ENCODE measurements at places on chromosomes 16 and 17.

DNA sequence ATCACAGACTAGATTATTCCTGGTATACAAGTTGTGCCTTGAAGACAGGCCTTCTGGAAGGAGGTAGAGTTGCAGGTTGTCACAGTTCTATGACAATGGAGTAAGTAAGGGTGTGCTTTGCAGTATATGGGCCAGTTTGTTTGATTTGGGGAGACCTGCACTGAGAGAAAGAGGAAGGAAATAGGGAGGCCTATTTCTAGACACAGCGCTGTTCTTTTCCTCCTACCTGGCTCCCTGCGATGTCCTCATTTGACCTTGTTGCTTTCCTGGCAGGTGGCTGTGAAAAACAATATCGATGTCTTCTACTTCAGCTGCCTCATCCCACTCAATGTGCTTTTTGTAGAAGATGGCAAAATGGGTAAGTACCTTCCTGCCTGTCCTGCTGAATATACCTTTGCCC, 22.5 kb upstream of the RASL10B start:
- peak; percentile 43 for DNase-seq

DNA sequence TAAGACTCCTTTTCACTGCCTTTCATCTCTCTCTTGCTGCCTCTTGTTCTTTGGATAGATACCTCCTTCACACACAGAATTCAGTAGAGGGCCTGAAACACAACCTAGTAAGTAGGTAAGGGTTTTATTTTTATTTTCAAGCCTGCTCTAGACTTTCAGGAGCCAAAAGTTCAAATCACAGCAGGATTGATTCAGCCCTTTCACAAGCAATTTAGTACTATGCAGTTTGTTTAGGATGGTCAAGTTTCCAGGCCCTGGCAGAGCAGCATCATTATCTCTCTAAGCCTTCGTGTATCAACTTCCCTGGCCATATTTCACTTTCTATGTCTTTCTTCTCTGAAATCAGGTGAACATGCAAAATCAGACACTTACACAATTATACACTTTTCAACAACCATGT, 148.8 kb upstream of the CORO6 start:
- DNase-seq: no peak

DNA sequence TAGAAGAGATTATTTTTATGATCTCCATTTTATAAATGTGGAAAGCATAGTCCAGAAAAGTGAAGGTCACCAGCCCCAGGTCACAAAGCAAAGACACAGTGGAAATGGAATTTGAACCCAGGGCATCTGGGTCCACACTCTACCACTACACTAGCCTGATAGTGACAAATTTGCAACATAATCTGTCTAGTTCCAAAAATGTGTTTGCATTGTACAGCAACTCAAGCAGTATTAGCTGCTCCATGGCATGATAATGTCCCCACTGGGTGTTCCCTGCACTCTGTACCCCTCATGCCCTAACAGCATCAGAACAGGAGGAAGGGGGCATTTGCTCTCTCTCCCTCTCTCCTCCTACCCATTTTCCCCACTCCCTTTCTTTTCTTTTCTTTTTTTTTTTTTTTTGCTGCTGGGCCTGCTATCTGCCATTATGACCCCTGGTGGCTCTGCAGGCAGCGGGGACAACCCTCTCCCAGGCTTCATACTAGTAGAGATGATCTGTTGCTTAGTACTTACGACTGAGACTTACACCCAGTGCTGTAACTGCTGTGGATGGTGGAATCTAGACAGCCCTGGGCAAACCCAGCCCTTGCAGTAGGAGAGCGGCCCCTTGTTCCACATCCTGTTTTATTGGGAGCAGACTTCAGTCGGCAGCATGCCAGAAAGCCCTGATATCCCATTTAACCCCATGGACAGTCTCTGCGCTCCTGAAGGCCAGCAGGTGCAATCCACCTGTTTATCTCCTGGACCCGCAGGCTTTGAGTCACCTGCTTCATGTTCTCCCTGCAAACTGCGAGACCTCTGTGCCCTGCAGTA, 306.3 kb downstream of the SOX9 start:
- DNase-seq: peak; percentile 43

- DNase-seq: no peak
Observed at GRCh38 chr17:14747603-14747950, 446.7 kb downstream of the HS3ST3B1 start.

GRCh38 chr16:78094166-78094565, 5.3 kb upstream of the WWOX start:
- DNase-seq: peak; percentile 65

DNA sequence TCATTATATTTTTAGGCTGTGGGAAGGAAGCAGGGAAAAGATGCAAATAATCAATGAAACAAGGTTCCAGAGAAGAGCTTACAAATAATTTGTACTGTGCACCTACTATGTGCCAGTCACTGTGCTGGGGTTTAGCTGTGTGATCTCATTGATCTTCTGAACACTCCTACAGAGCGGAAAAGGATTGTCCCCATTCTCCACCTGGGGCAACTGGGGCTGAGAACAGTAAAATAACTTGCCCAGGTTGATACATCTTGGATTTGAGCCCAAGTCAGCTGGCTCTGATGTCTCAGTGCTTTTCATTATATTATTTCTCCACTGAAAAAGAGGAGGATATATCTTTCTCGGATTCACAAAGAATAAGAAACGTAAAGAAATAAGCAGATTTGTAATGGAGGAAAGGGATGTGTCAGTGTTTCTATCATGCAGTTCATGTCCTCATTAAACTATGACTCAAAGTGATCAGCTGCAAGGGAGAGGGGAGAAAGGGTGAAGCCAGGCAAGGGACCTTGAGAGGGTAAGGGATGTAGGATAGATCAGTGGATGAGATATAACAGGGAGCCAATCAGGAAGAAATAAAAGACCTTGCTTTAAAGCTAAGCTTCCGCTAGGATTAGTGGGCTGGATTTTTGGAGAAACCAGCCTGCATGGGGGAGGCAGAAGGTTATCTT, 143.6 kb upstream of the NOL11 start:
- no peak for DNase-seq

GRCh38 chr17:77316191-77316641, 175.4 kb downstream of the SEC14L1 start:
- no peak for DNase-seq

DNA sequence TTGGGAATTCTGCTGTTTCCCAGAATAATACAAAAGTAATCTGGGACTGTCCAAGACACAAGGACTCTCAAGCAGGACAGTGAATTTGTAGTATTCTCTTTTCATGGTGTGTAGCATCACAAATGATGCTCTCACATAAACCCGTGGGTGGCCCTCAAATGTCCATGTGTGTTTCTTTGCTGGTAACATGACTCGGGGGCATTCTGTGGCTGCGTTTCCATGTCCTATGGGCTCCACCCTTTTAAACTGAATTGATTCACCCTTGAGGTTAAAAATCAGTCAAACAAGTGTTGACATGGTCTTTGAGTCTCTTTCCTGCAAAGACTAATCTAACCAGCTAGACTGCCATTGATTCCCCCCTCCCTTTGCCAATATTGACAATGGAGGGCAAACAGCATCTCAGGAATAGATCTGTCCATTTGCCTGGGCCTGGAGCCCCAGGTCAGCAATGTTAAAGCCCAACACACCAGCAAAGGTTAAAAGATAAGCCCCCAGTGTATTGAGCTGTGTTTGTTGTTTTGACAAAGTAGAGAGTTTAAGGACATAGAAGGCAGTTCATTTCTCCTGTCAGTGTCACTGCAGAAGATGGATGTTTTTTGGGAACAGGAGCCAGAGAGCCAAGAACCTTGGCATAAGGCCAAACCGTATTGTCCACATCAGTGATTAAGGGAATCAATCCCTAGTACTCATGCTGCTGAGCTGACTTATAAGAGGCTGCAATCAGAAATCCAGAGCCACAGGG, 117.1 kb upstream of the COX10 start:
- no peak for DNase-seq

GRCh38 chr16:49643429-49644144, 212.3 kb downstream of the ZNF423 start:
- DNase-seq: no peak

DNA sequence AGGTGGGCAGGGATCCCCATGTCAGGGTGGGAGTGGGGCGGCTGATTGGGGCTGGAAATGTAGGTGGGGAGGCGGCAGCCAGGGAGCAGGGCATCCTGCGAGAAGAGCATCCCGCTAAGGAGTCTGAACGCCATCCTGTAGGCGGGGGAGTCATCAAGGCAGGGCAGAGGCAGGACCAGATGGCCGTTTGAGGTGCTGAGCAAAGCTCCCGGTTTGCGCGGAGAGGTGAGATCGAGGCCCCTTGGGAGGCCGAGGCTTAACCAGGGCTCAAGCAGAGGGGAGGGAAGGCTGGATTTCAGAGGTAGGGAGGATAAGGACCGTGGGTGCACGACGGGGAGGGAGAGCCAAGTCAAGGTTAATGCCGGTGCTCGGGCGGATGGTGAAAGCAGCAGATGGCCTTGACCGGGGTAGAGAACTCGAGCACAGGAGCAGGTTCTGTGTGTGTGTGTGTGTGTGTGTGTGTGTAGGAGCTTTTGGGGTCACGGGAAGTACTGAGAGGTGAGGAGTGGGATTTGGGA, 472 bp upstream of the NME2 start:
- DNase-seq: no peak

- no peak for DNase-seq
Observed at GRCh38 chr16:15919331-15919730, 30.1 kb upstream of the ABCC1 start.

- DNase-seq: no peak
Observed at GRCh38 chr17:2233441-2233947, 70.1 kb downstream of the SMG6 start.

DNA sequence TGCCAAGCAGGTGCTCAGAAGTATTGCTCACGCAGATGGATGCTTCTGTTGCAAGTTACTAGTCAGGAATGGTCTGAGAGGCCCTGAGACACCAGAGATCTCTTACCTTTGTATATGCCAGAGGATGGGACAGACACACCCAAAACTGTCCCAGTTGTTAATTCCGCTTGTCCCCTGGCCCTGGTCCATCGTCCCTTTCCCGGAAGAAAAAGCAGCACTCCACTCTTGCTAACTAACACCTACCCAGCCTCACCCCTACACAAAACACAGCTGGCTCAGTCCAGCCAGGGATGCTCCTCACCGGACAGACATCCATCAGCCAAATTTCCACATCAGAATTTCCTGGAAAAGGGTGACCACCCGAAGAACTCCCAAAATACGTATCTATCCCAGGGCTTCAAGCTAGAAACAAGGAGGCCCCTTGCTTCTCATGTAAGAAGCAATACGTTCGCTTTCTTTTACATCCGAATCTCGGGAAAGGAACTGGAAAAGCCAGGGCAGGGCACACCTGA, 2.0 kb downstream of the GAS7 start:
- no peak for DNase-seq

- no peak for DNase-seq
Observed at GRCh38 chr16:89823087-89823823, 5.0 kb upstream of the SPIRE2 start.

DNA sequence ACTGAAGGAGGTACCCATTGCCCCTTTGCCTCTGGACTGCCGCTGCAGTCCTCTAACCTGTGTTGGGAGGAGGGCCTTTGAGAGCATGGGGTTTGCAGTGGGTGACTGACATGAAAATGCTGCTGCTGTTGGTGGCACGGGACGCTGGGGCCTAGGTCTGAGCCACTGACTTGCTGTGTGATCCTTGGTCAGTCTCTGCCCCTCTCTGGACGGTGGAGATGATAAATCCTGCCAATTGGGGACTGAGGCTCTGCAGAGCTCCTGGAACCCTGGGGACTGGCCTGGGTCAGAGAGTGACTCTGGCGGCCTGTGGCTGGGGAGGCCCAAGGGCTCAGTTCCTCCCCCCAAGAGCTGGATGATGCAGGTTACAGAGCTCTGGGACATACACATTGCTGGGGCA, 6.1 kb upstream of the PYDC1 start:
- no peak for DNase-seq

DNA sequence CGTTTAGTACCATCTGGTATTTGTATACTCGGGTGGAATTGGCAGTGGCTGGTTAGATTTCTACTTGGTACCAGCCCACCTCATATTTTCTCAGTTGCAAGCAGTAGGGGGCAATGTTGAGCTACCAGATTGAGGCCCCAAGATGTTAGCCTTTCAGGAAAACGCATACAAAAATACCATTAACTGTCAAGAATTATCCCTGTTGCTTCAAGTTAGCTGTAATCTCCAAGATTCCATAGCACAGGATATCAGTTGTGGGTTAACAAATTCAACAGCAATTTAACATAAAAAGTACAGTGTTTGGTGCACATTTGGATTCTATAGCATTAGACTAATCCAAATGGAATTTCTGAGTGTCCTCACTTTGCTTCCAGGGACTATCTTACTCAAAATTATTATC, 188.2 kb downstream of the FTO start:
- DNase-seq: peak; percentile 86

GRCh38 chr16:10992797-10993196, 48.4 kb downstream of the CLEC16A start:
- DNase-seq: no peak

GRCh38 chr16:88471575-88471974, 18.5 kb downstream of the ZFPM1 start:
- no peak for DNase-seq

- DNase-seq: no peak
Observed at GRCh38 chr17:6347776-6348175, 87.1 kb downstream of the AIPL1 start.

- no peak for DNase-seq
Observed at GRCh38 chr16:76193906-76194615, 83.1 kb upstream of the CNTNAP4 start.

DNA sequence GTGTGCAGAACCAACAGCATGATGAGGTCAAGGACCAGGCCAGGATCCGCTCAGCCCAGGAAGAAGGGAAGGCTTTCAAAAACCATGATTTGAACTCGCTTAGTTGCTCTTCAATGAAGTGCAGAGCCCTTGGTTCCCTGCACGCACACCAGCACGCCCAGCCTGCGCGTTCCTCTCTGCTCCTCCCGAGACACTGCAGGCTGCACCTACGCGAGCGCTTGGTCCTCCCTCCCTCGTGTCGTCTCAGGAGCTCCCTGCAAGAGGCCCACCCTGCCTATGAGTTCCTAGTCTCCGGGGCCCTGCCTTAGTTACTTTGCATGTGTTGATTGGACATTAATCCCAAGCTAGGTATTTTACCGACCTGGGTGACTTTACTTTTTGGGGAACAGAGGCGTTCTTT, 132.9 kb upstream of the TNRC6C start:
- no peak for DNase-seq

DNA sequence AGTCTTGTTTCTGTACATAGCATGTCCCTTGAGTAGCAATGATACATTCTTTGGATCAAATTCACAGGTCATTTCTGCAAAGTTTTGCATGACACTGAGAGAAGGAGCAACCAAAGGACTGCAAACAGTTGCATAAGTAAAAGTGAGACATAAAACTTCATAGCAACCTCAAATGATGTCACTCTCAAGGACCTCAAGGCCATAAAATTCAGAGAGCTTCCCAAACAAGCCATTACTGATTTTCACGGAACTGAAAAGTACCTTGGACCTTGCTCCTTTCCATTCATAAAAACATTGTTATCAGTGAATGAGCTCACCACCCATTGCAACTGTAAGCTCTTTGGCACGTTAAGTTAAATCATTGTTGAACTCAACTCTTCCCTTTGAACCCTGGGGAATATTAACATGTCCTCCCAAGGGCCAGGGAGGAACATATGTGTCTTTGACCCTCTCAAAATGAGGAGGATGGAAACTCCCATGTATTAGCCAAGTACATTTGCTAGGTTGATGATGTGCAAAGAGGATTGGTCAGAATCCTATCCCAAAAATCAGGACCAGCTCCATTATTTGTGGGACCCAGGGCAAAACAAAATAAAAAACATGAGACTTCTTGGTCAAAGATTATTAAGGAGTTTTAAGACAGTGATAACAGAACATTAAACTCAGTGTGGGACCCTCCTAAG, 275.0 kb upstream of the DYNLRB2 start:
- no peak for DNase-seq

- no peak for DNase-seq
Observed at GRCh38 chr17:55210292-55210691, 54.5 kb upstream of the HLF start.

GRCh38 chr17:66220079-66220835, 9.0 kb downstream of the APOH start:
- no peak for DNase-seq

Measured in Karpas-422 (cell line).